ENCODE measurements at places on chromosomes 7 and 10. TPM values are rescaled to one million over a fixed set of nuclear protein-coding genes. Genes with fewer than 3 reads are reported as not detected.
A peak's percentile ranks its signal among the peaks of the same experiment; 100 is the strongest.

Gene EBLN1
- not detected for total RNA-seq

Gene ADRB1
- 1.3 TPM for total RNA-seq

Gene RASA4B
- 18.1 TPM for total RNA-seq

Gene NODAL
- total RNA-seq = not detected

Gene MSS51
- total RNA-seq = 4.2 TPM

Gene PNLIPRP2
- not detected for total RNA-seq

Gene SFXN2
- 43.0 TPM for total RNA-seq

Gene HPSE2
- not detected for total RNA-seq

Gene ZNF511
- total RNA-seq = 68.8 TPM

Gene HECTD2
- total RNA-seq = 0.78 TPM

Gene MUC12
- not detected for total RNA-seq

- DNase-seq = no peak
These were observed 361 bp upstream of the PLXDC2 start for GRCh38 chr10:19815731-19816410.

- DNase-seq = no peak
These were observed 569.1 kb upstream of the KCND2 start for GRCh38 chr7:119703895-119704294.

DNA sequence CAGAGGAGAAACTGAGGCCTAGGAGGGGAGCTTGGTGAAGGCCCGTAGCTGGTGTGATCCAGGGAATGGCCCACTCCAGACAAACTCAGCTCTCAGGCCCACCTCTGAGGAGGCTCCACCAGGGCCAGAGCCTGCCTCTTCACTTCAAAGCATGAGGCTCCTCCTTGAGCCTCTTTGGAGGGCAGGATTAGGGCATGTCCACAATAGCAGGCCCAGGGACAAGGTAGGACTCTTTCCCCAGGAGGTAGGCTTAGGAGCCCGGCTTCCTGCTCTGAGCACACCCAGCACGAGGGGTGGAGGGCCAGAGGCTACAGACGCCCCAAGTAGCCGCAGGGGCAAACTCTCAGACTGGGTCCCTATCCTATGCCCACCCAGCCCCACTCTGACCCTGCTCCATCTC is 164.6 kb upstream of the ZMIZ1 start:
- no peak for DNase-seq

DNA sequence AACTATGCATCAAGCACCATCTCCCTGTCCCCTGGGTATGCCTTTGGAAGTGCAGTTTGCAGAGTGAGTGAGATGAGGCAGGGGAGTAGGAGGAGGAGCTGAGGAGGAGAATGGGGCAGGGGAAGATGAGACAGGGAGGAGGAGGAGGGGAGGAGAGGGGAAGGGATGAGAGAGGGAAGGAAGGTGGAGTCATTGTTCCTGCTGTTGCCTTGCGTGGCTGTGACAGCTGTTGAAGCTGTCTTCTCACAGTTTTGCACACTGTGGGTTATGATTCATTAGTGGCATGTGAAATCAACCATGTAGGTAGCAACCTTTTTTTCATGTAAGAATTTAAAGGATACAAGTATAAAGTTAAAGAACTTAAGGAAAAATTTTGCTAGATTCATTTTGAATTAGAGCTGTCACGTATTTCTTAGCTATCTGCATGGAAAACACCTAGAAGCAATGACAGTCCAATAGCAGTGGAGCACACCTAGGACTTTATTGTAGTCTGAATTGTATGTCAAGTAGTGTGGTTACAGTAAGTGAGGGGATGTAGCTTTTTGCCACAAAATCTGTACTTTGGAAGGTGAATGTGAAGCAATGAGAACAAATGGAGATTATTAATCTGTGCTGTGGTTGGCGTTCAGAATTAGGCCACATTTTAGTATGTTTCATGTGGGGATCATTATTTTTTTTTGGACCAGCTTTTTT is 21.7 kb downstream of the CCM2 start:
- DNase-seq = no peak

- no peak for DNase-seq
These were observed 1.0 kb upstream of the CYP2W1 start for GRCh38 chr7:981793-982510.

DNA sequence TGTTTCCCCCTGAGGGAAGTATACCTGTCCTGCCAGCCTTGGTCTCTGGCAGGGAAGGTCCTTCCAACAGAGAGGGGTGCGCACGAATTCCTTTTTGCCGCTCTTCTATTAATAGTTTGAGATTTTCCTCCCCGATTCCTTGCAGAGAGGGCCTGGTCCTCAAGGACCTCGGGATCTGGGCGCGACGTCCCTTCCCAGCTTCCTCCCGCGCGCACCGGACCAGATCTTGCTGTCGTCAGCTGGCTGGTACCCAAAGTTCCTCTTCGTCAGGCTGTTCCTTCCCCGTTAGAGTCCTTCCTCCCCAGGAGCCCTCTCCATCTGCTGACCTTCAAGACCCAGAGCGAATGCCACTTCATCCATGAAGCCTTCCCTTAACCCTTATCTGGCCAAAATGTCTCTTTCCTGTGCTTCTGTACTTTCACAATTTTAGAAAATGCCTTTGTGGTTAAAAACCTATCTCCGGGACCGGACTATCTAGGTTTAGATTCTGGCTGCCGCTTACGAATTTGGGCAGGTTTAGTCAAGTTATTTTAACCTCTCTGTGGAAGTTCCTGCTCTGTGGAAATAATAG is 851 bp upstream of the GOT1 start:
- peak; percentile 38 for DNase-seq

DNA sequence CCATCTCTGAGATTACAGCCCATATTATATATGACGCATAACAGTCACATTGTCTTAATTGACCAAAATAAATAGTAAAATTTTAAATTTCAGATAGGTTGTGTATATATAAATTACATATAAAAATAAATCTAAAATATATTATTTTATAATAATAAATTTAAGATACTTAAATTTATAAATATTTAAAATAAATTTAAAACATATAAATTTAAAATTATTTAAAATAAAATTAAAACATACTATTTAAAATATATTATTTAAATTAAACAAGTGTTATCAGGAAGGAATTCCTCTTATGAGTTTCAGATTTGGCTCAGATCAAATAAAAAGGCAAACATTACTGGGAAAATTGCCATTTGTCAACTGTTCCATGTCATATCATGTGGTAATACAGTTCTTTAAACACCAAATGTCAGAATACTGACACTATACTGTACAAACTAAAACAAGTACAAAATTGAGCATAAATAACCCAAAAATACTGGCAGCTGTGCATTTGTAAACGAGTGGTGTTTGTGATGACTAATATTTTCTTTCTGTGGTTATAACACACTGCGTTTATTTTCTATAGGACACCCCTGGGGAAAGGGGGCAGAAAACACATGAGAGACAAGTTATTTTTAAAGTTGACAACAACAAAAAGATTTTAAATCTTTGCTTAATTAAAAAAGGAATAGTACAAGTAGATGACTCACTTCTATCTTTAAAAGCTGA is 71.3 kb upstream of the DGKB start:
- DNase-seq = no peak

- DNase-seq = no peak
These were observed 423.6 kb upstream of the LRGUK start for GRCh38 chr7:133703547-133703946.

DNA sequence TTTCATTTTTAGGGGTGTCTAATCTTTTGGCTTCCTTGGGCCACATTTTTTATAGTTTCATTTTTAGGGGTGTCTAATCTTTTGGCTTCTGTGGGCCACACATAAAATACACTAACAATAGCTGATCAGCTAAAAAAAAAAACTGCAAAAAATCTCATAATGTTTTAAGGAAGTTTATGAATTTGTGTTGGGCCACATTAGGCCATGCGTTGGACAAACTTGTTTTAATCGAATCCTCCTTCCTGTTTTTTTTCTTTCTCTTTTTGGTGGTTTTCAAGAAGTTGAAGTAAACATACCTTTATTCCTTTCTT is 37.4 kb downstream of the ZNRF2 start:
- DNase-seq = no peak

- no peak for DNase-seq
These were observed 367.7 kb upstream of the NPVF start for GRCh38 chr7:25595996-25596395.

DNA sequence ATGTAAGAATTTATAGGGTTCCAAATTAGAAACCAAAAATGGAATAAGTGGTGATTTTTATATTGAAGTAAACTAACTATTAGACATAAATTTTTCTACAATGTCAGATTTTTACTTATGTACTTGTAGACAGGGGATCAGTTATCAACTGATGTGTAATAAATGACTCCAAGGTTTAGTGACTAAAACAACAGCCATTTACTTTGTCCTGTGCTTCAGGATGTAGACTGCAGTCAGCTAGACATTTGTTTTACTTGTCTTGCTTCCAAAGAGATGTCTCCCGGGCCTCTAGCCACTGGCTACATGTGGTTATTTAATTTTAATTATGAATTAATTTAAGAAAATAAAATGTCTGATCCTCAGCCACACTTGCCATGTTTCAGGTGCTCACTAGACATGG is 249.7 kb upstream of the IGFBP3 start:
- no peak for DNase-seq

DNA sequence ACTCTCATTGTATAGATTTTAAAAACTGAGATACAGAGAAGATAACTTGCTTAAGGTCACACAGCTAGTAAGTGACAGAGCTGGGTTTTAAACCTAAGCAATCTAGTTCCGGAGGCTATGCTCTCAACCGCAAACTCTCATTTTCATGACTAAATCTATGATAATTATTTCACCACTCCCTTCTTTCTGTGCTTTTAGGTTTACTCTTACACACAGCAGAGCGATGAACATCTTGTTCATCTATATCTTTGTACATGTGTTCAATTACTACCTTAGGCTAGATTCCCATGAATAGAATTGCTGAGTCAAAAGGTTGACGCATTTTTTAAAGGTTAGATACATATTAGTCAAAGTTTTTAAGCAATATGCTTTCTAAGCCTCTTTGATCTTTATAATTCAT is 154.8 kb downstream of the CHN2 start:
- no peak for DNase-seq

GRCh38 chr7:13240349-13240748 is 552.9 kb downstream of the ARL4A start:
- DNase-seq = no peak

DNA sequence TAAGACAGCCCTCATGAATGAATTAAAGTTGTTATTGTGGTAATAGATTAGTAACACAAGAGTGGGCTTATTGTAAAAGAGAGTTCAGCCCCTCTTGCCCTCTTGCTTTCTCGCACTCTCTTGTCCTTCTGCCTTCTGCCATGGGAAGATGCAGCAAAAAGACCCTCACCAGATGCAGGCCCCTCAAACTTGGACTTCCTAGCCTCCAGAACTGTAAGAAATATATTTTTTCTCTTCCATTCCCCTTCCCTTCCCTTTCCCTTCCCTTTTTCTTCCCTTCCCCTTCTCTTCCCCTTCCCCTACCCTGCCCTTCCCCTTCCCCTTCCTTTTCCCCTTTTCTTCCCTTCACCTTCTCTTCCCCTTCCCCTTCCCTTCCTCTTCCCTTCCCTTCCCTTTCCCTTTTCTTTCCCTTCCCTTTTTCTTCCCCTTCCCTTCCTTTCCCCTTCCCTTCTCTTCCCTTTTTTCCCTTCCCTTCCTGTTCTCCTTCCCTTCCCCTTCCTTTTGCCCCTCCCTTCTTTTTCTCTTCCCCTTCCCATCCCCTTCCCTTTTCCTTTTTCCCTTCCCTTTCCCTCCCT is 55.6 kb upstream of the TMEM248 start:
- no peak for DNase-seq

DNA sequence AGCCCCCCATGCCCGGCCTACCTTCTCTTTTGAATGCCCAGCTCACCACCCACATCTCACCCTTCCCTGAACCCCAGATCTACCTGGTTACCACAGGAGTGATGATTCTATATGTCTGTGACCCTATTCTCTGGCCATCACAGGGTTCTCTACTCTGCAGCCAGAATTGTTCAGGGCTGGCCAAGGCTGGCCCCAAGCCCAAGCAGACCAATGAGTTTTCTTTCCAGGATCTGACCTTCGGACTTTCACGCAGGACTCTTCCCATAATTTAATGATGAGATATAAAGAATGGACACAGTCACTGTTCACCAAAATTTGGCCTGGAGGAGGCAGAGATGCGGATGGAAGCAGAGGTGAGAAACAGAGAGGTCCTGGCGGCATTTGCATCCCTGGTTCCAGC is 72.6 kb downstream of the PIP4K2A start:
- no peak for DNase-seq

- DNase-seq = no peak
These were observed 28.2 kb downstream of the ADARB2 start for GRCh38 chr10:1709161-1709560.

GRCh38 chr7:99389772-99390171 is 15.2 kb downstream of the ARPC1B start:
- no peak for DNase-seq

- no peak for DNase-seq
These were observed 36.9 kb downstream of the DDIT4 start for GRCh38 chr10:72310636-72311035.

DNA sequence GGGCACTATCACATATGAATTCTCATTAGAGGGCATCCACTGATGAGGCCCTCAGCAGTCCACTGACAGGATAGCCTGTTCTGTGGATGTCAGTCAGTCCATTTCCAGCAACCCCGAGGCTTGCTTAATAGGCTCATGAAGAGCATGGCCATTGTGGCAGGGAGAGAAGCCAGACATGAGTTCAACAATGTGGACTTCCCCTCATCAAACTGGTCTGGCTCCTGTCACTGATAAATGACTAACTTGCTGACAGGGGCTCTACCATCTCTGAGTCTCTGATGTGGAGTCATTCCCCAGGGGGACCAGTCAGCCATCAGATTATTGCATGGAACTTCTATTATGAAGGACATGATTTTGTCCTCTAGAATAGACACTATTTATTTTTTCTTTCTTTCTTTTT is 19.8 kb upstream of the TRIL start:
- DNase-seq = no peak

DNA sequence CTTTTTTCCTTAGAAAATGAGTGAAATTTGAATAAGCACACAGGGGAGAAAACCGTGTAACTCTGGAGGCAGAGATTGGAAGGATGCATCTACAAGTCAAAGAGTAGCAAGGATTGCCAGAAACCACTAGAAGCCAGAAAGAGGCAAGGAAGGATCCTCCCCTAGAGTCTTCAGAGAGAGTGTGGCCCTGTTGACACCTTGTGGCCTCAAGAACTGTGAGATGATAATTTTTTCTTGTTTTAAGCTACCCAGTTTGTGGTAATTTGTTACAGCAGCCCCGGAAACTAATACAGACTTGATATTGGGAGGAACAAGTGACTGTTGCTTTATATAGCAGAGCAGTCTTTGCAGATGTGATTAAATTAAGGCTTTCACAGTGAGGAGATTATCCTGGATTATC is 3.6 kb upstream of the GIMAP7 start:
- no peak for DNase-seq

GRCh38 chr7:94511718-94512117 is 2.1 kb downstream of the CASD1 start:
- no peak for DNase-seq

DNA sequence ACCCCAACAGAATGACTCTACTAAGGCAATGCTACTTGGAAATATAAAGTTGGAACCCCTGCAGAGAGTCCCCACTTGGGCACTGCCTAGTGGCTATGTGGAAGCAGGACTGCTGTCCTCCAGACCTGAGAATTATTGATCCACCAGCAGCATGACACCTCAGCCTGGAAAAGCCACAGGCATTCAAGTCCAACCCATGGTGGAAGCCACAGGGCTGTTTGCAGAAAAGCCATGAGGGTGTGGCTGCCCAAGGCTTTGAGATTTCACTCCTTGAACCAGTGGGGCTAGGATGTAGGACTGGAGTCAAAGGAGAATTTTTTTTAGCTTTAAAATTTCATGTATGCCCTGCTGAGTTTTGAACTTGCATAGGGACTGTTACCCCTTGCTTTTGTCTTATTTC is 13.6 kb upstream of the GHRHR start:
- no peak for DNase-seq

- no peak for DNase-seq
These were observed 121.6 kb downstream of the IDE start for GRCh38 chr10:92452313-92452712.

- DNase-seq = peak; percentile 52
These were observed 15.9 kb upstream of the FAM241B start for GRCh38 chr10:69614130-69614529.
